Panc1 (cell line): ENCODE measurements at places on chromosomes 2 and 18.

GRCh38 chr2:205589479-205589878 is 92.8 kb upstream of the NRP2 start:
- DNase-seq: no peak

DNA sequence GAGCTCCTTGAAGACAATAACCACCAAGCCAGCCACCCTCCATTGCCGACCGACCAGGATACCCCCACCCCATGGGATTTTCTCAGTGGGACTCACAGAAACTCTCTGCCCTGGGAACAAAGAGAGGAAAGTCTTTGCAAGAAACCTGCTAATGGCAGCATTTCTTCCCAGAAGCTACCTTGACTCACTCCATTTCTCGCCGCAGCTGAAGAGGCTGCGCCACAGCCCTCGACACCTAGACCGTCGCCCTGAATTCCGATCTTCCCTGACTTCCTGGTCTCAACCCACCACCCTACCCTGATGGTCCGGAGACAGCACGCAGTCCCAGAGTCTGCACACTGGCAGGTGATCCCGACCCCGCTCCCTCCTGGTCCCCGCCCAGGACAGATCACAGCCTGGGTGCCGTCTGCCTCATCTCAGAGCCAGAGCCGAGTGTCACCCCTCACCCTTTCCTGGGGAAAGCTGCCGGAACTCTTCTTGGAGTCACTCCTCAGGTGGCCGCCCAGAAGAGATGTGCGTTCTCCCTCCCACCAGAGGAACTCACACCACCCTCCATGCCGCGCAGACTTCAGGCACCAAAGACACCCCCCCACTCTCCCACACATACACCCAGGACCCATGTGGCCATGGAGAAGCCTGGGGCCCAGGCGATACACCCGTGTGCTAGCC is 24.6 kb downstream of the AQP12A start:
- no peak for DNase-seq

DNA sequence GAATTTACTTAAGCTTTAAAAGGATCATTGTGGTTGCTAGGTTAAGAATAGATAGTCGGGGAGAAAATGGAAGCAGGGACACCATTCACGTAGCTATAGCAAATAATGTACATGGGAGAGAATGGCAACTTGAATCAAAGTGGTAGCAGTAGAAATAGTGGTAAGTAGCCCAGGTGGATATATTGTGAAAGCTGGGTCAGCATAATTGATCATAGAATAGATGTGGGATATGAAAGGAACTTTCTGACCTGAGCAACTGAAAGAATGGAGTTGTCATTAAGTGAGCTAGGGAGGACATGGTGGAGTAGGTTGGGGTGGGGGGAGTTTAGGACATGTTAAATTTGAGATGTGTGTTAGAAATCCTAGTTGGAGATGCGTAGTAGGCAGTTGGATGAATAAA is 2.2 kb downstream of the SGO2 start:
- no peak for DNase-seq

GRCh38 chr2:218261423-218262236 is 815 bp downstream of the GPBAR1 start:
- no peak for DNase-seq

GRCh38 chr2:55013936-55014335 is 36.3 kb downstream of the RTN4 start:
- DNase-seq: no peak

DNA sequence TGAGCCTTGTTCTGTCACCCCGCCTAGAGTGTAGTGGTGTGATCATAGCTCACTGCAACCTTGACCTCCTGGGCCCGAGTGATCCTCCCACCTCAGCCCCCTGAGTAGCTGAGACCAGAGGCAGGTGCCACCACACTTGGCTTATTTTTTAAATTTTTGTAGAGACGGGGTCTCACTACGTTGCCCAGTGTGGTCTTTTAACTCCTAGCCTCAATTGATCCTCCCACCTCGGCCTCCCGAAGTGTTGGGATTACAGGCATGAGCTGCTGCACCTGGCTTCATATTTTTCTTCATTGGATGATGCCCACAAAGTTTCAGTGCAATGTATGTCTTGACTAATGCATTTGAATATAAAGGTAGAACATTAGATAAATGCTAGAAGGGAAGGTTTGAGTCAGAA is 120.8 kb downstream of the FMNL2 start:
- DNase-seq: no peak

DNA sequence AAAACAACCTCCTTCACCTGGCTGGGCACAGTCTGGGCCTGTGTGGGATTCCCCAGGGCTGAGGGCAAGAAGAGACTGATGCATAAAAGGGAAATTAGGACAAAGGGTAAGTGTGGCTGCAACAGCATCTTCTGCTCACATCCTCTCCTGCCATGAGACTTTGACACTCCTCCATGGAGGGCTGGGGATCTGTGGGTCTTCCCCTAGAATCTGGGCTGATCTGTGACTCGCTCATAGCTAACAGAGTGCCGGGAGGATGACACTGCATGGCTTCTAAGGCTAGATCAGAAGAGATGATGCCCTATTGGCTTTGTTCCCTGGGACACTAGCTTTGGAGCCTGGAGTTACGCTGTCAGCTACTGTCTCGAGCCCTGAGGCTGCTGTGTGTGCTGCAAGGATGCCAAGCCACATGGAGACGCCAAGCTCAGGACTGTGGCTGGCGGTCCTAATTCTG is 24.3 kb downstream of the MOCOS start:
- no peak for DNase-seq

GRCh38 chr2:236113425-236113824 is 54.8 kb downstream of the GBX2 start:
- DNase-seq: no peak

DNA sequence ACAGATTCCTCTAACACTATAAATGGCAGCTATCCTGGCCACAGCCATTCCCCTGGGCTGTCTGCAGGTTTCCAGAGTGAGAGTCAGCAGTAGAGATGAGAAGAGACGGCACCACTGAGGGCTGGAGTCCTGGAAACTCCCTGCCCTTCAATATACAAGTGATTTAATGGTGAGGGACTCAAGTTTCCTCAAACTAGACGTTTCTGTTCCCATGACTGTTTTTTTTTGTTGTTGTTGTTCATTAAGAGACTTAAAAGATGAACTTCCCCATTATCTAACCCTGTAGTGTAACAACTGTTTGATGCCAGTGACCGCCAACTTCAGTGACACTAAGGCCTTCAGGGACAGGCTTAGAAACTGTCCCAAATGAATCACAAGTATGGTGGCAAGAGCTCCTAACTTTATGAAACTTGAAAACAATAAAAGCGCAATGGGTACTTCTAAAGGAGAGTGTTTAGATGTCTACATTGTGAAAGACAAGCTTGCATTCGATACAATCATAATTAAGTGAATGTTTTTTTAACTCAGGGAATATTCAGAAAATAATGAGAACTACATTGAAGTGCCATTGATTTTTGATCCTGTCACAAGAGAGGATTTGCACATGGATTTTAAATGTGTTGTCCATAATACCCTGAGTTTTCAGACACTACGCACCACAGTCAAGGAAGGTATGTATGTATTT is 34.0 kb downstream of the IL1R2 start:
- no peak for DNase-seq

DNA sequence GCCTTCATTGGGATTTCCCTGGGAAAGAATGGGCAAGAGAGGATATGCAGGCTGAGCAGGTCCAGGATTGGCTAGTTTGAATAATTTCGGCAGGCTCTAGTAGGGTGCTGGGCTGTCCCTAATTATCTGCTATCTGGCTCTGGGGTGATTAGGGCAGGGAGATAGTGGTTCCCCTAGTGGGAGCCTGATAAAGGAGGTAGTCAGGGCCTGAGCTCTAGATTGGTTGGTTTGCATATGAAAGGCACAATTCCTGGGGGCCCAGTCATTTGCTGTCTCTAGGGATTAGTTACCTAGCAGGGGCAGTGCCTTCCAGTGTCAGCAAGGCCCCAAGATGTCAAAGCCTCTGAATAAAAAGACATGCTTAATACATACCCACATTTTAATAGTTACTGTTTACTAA is 690.1 kb upstream of the KLHL29 start:
- no peak for DNase-seq

- no peak for DNase-seq
Measured at GRCh38 chr2:45195916-45196315, 186.7 kb upstream of the SIX2 start.

- no peak for DNase-seq
Measured at GRCh38 chr2:70340075-70340474, 38.2 kb upstream of the FAM136A start.

DNA sequence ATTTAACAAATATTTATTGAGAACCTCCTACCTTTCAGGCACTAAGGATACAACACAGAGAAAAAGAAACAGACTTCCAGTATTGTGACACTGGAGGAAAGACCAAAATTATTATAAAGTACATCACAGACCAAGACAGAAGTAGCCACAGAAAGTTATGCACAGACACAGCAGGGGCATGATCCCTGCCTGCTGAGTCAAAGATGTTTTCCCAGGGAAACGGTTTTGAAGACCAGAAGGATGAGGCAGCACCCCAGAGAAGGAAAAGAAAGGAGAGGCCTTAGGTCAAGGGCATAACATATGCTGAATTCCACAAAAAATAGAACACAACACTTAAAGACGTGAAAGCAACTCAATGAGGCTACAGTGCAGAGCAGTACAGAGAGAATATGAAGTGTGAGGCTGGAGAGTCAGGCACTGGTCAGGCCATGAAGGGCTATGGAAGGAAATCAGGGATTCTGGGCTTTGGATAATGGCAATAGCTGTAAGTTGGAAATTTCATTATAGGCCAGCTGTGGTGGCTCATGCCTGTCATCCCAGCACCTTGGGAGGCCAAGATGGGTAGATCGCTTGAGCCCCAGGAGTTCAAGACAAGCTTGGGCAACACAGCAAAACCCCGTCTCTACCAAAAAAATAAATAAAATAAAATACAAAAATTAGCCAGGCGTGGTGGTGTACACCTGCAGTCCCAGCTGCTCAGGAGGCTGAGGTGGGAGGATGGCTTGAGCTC is 8.2 kb downstream of the ADAM17 start:
- DNase-seq: no peak

- DNase-seq: no peak
Measured at GRCh38 chr2:28341208-28341891, 51.3 kb upstream of the FOSL2 start.

DNA sequence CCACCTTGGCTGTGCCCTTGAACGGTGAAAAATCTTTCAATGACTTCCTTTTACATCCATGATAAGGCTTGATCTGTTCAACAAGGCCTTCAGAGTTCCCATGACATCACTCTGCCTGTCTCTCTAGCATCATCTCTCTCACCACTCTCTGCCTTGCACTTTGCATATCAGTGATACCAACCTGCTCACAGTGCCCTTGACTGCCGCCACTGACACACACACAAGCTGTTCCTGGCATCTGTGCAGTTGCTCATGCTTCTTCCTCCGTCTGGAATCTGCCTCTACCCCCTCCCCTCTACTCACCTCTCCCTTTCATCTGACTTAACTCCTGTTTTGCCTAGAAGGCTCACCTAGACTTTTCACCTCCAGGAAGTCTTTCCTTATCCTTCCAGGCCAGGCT is 79.1 kb upstream of the SEC11C start:
- no peak for DNase-seq

GRCh38 chr2:108355906-108356734 is 21.6 kb upstream of the SULT1C4 start:
- DNase-seq: no peak

DNA sequence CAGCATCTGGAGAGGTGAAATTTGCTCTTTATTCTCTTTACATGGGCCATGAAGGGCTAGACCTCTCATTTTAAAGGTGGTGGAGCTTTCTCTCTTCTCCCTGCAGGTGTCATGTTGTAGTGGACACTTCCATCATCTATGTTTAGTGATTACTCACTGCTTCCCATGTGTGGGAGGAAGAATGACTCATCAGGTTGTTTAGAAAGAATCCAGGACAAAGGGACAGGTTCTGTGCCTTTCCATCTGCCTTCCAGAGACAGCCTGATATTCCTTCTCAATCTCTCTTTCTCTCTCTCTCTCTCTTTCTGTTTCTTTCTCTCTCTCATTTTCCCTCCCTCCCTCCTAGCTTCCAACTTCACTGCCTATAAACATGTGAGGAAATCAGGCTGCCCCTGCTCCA is 38.7 kb downstream of the SCG2 start:
- peak; percentile 78 for DNase-seq

DNA sequence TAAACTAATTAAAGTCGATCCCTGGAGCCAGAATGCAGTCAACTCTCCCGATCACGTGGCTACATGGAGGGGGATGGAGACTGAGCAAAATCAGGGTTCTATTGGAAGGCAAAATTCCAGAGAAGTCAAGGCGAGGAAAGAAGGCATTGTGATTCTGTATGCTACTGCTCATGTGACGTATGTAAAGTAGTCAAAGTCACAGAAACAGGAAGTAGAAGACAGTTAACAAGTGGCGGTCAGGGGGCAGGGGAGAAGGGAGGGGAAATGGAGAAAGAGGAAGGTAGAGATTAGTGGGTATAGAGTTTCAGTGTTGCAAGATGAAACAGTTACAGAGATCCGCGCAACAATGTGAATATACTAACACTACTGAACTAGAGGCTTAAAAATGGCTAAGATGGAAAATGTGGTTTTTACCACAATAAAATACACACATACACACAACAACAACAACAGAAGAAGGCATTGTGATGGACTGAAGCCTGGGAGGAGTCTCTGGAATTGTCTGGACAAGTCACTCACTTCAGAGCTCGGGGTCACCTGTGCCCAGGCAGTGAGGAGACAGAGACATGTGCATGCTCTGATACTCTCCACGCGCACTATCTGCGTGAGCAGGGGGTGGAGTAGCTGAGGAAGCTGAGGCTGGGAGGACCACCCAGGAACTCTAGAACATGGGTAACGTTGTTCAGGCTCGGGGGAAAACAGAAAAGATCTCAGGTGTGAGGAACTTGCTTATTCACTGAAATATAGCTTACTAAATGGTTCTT is 89.9 kb upstream of the CDCA7 start:
- DNase-seq: no peak

DNA sequence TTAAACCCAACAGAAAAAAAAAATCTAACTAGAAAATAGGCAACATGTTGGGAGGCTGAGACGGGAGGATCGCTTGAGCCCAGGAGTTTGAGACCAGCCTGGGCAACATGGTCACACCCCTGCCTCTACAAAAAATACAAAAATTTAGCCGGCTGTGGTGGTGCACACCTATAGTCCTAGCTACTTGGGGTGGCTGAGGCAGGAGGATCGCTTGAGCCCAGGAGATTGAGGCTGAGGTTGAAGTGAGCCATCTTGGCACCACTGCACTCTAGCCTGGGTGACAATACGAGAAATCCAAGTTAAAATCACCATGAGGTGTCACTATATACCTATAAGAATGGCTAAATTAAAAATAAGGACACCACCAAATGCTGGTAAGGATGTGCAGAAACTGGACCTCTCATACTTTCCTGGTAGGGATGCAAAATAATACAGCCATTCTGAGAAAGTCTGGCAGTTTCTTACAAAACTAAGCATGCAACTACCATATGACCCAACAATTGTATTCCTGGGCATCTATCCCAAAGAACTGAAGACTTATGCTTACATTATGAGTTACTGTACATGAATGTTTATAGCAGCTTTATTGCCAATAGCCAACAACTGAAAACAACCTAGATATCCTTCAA is 2.2 kb downstream of the SEPTIN10 start:
- no peak for DNase-seq
